Trophoblast cell (in vitro differentiated cells and primary cell): ENCODE measurements at places on chromosomes 2 and 18.
A peak's percentile ranks its signal among the peaks of the same experiment; 100 is the strongest.

GRCh38 chr2:238596571-238597551, 170.1 kb downstream of the ASB1 start:
- DNase-seq: no peak

DNA sequence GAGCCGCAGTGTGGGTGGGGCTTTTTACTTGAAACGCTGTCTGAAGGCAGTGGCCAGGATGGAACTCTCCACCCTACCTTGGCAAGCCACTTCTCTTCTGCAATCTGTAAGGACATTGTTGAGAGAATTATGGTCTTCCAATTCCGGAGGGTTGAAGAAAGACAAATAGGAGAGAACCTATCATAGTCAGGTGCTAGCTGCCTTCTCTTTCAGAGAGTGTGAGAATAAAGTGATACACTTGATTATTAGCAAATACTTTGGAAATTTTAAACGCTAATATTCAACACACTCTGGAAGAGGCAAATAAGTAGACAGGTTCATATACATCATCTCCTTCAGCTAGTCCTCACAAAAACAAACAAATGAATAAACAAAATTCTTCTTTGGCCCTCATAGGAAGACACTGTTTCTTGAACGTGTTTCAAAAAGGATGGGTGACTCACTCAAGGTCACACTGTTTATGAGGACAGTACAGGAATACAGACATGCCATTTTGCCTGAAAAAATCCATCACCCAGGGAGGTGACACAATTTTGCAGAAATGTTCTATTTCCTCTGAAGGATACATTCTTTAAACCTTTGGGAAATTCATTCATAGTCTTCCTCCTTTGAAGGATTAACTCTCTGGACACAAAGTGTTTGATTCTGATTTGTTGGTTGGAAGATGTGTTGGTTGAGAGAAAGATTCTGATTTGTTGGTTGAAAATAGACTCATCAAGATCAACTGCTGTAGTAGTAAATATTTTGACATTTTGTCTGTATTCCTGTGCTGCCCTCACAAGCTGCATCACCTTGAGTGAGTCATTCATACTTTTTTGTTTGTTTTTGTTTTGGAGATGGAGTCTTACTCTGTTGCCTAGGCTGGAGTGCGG, 2.2 kb upstream of the IL1RN start:
- peak; percentile 86 for DNase-seq

GRCh38 chr18:13624563-13625237, 101.7 kb downstream of the FAM210A start:
- DNase-seq: no peak

DNA sequence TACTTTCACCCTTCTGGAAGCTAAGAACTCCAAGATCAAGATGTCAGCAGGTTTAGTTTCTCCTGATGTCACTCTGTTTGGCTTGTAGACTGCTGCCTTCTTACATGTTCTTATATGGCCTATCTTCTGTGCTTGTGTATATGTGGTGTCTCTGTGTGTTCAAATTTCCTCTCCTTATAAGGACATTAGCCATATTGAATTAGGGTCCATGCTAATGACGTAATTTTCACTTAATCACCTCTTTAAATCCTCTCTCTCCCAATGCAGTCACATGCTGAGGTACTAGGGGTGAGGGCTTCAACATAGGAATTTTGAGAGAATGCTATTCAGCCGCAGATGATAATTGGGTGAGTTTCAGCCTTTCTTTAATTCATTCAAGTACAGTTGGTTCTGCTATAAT, 458.3 kb upstream of the SYT4 start:
- no peak for DNase-seq

DNA sequence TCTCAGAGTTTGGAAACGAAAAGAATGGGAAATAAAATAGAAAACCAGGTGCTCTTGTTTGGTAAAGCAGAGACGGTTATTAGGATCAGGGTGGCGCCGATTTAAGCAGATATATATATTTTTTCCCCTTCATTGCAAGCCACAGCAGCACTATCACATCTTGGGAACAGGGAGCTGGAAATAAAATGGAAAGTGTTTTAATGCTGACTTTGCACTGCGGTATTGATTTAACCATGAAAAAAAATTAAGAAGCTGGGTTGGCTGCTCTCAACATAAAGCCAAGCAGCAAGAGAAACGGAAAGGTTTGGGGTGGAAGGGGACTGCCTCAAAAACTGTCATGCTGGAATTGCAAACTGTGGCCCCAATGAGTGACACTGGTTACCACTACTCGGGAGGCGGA, 102.7 kb upstream of the ZBTB14 start:
- no peak for DNase-seq

DNA sequence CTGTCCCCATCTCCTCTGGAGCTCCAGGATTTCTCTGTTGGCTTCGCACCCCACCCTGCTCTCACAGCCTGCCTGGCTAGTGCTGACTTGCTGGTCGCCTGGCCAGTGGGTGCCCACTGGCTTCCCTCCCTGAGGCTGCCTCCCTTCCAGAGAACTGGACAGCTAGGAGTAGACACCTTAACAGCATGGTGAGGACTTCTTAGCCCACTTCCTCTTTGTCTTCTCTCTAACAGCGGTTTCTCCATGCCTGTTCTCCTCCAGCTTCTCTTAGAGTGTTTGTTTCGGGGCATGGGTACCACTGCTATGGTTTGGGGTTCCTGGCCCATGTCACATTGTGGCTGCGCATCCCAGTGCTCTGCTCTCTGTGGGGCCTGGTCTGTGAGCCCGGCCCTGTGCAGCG, 37.1 kb downstream of the ZNF532 start:
- no peak for DNase-seq
